ENCODE measurements at places on chromosomes 11 and 22.
A peak's percentile ranks its signal among the peaks of the same experiment; 100 is the strongest.

- no peak for DNase-seq
Observed at GRCh38 chr22:36816636-36817524, at the start of gene PVALB. Gene PVALB (minus strand): TSS chr22:36817035. CDS start chr22:36817005, 30 bp downstream.

- DNase-seq, result peak; percentile 67
Observed at GRCh38 chr22:29727131-29727523, 7.3 kb downstream of the CABP7 start.

- DNase-seq, result peak; percentile 60
Observed at GRCh38 chr11:64251016-64251752, at the start of gene PLCB3. Gene PLCB3 (plus strand): TSS chr11:64251530. CDS start chr11:64251650, 120 bp downstream.

GRCh38 chr11:44016131-44016530, 31.6 kb upstream of the ACCSL start:
- peak; percentile 35 for DNase-seq

GRCh38 chr22:46072110-46072881, 78.0 kb upstream of the PPARA start:
- DNase-seq, result peak; percentile 74

DNA sequence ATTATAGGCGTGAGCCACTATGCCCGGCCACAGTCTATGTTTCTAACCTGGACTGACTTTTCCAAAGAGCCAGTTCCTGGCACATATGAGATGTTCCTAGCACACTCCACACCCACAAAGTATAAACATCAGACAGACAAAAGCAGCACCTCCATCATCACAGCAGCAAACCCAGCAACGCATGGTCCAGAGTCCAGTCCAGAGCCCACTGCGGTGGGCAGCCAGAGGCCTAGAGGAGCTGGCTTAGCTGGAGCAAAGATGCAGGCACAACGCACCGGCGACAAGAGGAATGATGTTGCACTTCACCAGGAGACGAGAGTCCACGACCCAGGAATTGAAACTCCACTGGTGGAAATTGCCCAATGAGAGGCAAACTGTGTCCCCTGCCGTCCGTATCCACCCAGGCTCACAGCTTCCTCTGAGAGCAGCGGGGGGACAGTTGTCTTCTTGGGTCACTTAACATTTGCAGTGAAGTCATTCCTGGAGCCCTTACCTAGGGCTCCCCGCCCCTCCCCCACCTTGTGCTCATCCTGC, 36.6 kb downstream of the RPS6KA4 start:
- no peak for DNase-seq

DNA sequence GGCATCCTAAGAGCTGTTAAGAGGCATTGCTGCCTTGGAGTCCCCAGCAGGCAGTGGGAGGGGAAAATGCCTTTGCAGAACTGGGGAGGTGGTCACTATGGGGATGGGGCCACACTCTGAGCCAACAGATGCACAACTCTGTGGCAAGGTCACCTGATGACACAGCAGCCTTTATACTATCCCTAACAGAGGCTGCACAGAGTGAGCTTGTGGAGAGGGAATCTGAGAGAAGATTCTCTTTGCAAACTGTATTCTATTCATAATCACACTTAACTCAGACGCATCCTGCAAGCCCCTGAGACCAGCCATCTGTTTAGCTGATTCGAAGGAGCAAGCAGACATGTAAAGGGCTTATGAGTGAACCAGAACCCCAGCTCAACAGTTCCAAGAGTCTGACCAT, 49.0 kb upstream of the TTC12 start:
- no peak for DNase-seq

- DNase-seq, result no peak
Observed at GRCh38 chr11:109783840-109784239, 309.4 kb upstream of the ZC3H12C start.

GRCh38 chr11:67357831-67358670, 4.7 kb upstream of the POLD4 start:
- no peak for DNase-seq

DNA sequence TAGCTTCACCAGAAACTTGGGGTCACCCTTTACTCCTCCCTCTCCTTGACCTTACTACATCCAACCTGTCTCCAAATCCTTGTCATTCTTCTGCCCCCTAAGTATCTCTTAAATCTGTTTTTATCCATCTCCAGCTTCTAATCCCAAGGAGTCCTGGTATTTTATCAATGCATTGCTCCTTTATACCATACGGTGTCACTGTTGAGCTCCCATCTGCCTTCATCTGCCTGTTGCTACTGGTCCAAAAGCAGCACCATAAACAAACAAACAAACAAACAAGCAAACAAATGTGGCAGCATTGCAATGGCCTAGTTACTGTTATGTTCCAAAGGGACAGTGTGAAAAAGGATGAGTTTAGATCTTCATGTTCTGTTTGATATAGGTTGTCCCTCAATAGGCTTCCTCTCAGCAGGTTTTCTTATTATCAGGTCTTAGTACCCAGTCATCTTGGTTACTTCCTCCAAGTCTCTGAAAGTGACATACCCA, 34.2 kb downstream of the DNHD1 start:
- peak; percentile 46 for DNase-seq

GRCh38 chr22:41181349-41182241, 23.5 kb upstream of the L3MBTL2 start:
- DNase-seq, result peak; percentile 68

GRCh38 chr11:75814363-75814676, 690 bp upstream of the UVRAG start:
- DNase-seq, result no peak

- no peak for DNase-seq
Observed at GRCh38 chr11:34525888-34526657, 12.5 kb upstream of the ELF5 start.

DNA sequence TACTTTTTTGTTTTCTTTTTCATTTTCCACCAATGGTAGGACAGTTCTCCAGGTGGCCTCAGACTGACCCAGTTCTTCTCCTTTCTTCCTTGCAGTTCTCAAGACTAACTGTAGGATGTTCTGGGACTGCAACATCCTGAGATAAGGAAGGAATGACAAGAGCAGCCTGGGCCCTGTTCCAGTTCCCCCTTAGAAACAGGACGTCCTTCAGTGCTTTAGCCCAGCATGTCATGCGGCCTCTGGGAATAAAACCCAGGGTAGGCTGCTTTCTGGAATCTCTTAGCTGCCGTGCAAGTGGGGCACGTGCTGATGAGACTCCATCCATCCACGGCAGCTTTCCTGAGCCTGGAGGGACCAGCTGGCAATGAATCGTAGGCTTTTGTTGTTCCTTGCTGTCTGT, 24.0 kb upstream of the CADM1 start:
- DNase-seq, result no peak

- no peak for DNase-seq
Observed at GRCh38 chr22:30685178-30685577, 9.5 kb upstream of the OSBP2 start.

- DNase-seq, result no peak
Observed at GRCh38 chr11:126329644-126330211, 25.8 kb upstream of the ST3GAL4 start.

GRCh38 chr22:49554741-49555140, 272.9 kb downstream of the BRD1 start:
- DNase-seq, result no peak

DNA sequence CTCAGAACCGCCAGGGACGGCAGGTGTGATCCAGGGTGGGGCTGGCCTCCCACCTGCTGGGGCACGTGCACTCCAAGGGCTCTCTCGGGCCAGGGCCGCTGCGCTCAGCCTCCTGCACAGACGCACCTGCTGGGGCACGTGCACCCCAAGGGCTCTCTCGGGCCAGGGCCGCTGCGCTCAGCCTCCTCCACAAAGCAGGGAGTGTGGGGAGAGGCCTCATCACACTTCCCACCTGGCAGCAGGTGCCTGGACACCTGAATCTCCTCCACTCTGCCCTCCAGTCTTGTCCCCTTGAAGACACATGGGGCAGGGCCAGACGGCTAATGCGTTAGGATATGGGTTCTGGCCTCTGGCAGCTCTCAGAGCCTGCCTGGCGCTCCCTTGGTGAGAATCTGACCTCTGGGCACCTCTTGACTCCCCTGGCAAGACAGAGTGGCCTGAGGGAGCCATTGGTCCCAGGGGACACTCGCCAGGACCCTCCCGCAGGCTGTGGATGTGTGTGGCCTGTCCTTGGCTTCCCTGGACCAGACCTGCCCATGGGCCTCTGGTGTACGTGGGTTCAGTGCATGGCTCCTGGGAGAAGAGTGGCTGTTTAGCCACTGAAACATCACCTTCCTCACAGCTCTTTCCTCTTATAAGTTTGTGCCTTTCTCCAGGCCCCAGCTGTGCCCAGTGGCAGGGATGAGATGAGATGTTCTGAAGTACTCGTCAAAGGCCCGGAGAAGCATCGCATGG, 73.5 kb downstream of the BRD1 start:
- DNase-seq, result no peak

GRCh38 chr11:123434911-123435310, 4.8 kb downstream of the GRAMD1B start:
- DNase-seq, result no peak

DNA sequence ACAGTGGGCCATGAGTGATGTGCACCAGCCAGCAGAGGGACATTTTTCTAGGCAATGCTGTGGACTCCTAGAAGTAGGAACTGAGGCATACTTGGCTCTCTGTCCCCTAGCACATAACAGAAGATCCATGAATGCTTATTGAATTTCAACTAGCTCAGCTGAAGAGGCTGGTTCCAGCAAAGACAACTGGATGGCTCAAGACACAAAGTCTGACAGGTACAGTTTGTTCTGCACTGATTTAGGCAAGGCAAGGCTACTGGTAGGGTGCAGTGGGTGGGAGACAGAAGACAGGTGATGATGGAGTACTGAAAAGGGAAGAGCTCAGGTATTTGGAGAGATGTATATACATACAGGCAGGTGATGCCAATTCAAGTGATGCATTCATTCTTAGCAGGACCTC, 72.4 kb upstream of the USP47 start:
- DNase-seq, result no peak

DNA sequence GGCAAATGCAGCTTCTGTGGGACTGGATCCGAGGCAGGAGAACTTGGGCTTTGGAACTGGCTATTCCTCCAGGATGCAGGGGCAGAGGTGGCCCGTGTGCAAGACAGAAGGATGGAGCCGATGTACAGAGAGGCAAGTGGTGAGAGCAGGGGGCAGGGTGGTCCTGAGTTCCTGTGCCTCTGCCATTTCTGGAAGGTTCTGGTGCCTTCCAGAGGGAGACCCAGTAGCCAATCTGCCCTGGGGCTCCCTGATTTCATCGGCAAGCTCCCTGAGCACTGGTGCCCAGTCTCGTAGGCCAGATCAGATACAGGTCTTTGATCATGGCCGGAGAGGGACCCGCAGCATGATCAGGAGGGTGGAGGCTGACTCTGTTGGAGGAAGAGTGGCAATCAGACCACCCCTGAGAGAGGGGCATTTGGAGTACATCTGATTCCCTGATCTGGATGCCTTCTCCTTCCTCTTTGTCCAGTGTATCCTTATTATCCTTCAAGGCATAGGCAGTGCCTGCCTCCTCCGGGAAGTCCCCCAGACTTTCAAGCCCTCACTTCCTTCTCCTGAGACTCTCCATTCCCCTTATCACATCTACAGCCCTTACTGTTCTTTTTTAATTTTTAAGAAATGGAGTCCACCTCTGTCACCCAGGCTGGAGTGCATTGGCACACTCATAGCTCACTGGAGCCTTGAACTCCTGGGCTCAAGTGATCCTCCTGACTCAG, 9.7 kb downstream of the MRGPRD start:
- DNase-seq, result no peak

DNA sequence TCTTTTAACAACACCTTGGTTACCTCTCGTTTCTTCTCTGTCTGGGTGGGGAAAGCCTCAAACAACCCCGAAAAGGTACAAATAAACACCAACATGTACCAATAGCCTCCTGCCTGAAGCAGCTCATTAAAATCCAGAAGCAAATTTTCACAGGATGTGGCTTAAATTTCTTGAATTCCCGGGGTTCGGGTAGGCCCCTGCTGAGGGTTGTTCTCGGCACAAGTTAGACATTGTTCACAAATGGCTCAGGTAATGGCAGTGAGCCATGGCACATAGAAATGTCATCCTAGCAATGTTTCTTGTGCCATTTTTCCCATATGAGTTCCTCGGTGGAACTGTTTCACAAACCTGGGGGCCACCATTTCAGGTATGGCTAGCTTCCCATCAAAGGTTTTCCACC, 19.7 kb upstream of the GLYATL1 start:
- DNase-seq, result no peak

DNA sequence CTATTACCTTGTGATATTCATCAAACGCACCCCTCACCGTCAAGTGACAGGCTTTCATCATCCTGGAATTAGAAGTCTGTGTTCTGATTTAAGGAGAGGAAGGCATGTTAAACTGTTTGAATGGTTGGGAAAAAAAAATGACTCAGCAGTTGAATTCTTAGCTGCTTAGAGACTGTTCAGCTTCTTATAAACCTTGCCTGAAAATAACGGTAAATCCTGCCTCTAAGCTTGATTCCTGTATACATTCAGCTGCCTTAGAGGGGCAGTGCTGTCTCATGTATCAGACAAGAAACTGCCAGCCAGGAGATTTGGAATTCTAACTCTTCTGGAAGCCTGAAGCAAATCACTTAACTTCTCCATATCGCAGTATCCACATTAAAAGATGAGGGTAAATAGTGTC, 437.4 kb downstream of the JRKL start:
- no peak for DNase-seq

GRCh38 chr11:16297332-16297731, 59.0 kb downstream of the SOX6 start:
- DNase-seq, result no peak

DNA sequence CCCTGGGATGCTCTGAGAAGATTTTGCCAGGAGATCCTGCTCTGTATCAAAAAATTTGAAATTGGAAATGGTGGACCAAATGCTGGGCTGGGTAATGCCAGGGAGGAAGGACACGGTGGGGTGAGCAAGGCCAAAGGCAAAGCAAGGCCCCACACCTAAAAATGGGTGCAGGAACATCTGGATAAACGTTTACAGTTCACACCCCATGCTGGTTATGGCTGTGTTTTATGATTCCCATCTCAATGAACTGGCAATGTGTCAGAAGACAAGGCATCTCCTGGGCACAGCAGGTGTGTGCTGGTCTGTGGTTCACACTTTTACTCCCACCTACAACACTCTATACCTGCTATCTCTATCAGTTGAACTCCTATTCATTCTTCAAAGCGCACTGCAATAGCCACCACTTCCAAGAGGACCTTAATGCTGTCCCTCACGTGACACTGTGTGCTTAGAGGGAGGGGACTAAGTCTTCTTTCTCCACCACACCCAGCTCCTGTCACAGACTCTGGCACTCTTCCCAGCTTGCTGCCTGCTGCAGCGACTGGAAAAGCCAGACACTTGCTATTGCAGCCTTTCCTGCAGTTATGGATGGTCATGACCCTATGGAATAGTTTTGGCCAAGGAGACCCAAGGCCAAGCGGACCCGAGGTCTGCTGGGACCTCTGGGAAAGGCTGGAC, 277.5 kb downstream of the CTTN start:
- no peak for DNase-seq

GRCh38 chr11:121452609-121453150, at the start of gene SORL1-AS1:
Gene SORL1-AS1 (minus strand): TSS chr11:121452967.
- peak; percentile 50 for DNase-seq

GRCh38 chr22:50675553-50676179, 3.0 kb downstream of the SHANK3 start:
- DNase-seq, result no peak
